ENCODE measurements at places on chromosomes 7 and 10.

GRCh38 chr10:120684226-120684625, 166.9 kb upstream of the WDR11 start:
- DNase-seq = no peak

GRCh38 chr7:159147246-159147645, 2.6 kb upstream of the VIPR2 start:
- no peak for DNase-seq

GRCh38 chr7:82172881-82173280, 270.7 kb downstream of the CACNA2D1 start:
- DNase-seq = no peak

DNA sequence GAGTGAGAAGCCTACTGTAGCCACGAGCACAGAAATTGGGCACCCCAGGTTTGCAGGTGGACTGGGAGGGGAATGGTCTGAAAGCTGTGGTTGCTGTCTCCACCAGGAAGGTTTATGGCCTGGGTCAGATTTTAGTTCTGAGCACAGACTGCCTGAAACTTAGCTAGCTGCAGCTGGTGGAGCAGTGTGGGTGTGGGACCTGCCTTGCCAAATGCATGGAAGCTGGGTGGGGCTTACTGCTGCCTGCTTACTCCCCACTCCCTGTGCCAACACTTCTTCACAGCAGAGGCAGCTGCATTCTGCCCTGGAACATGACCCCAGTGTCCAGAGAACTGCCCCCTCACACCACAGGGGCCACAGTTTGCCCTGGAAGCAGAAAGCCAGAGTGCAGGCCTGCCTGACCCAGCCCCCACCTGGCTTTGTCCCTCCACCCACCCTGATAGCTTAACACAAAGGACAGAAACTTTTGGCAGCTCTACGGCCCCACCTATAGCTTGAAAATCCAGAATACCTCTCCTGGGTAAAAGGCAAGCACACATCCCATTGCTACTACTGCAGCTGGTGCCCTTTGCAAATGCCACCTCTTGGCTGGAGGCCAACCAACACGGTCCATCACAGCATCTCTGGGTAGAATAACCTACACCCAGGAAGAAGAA, 281.6 kb downstream of the AGMO start:
- no peak for DNase-seq

GRCh38 chr10:47364911-47365310, 16.7 kb downstream of the RBP3 start:
- no peak for DNase-seq

DNA sequence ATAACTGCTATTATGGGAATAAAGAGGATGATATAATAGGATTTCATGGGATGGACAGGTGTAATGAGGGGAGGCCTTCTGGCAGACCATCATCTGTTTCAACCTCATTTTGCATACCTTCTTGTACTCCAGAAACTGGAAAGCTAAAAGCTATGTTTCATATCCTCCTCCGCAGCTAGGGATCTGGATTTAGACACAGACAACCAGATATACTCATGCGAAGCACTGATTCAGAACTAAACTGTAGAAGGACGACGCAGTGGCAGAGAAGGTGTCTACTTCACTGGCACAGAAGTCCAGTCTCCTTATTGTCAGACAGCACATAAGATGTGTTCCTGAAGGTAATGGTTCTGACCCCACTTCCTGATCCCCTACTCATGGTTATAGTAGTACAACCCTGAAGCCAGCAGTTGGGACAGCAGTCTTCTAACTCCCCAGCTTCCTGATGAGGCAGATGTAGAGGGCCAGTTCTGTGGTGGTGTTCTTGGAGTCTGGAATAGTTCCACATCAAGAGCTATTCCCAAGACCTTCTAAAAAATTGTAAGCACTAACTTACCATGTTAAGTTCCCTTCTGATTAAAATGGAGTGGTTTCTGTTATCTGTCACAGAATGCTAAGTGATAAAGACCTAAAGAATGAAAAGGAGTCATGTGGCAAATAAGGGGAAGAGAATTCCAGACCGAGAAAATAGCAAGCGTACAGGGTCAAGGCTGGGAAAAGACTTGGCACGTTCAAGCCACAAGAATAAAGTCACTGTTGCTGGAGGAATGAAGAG, 550.3 kb downstream of the GRM8 start:
- DNase-seq = no peak

GRCh38 chr10:130425881-130426435, 289.8 kb downstream of the GLRX3 start:
- DNase-seq = no peak

DNA sequence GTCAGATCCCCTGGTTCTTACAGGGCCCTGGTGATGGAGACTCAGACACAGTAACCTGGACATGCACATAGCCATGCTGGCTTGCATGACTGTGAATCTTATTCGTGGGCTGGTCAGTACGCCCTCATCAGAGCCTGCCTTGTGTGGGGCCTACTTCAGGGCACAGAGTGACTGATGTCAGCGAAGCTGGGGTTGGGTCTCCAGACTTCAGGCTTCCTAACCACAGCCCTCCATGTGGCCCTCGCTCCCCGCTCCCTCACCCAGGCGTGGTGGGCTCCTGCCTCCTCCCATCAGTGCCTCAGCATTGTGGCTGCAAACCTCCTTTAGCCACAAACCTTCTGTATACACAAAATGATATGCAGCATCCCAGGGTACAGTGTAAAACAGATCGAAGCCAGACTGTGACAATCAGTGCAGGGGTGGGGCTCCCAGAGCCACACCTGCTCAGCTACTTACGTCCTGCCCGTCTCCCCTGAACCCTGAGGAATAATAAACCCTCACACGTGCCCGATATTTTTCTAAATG, 7.1 kb upstream of the C10orf105 start:
- DNase-seq = no peak

DNA sequence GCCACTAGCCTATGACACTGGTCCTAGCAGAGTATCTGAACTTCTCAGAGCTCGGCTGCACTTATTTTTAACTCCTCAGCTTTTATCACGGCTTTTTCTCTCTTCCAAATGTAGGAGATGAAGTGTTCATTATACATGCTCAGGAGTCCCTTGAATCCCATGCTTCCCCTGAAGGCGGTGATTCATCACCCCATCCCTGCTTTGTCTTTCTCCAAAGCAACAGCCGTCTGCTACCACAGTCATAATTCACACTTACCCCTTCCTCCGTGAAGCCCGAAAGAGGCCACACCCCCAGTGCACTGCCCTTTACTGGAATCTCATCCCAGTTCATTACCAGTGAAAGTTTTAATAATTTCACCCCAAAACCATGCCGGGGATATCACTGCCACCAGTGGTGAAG, 301.5 kb upstream of the SHH start:
- DNase-seq = no peak

DNA sequence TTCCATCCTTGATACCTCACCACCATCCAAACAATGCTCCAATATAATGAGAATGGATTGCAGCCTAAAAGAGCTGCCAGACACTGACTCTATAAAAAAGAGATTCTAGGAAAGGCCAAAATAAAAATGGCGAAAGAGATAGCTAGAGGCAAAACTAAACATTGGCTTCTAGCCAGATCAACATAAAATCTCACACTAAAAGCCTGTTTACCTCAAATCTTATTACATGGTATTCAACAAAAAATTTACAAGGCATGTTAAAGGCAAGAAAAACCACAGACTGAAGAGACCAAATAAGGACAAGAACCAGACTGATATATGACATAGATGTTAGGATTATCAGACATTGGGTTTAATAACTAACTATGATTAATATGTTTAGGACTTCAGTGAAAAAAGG, 1127.0 kb downstream of the DNAJB9 start:
- DNase-seq = no peak

- DNase-seq = no peak
Measured at GRCh38 chr10:98310701-98311100, 42.7 kb upstream of the LOXL4 start.

GRCh38 chr10:48820231-48820630, 119.4 kb downstream of the LRRC18 start:
- DNase-seq = no peak

GRCh38 chr10:116697816-116698215, 44.5 kb downstream of the HSPA12A start:
- no peak for DNase-seq

DNA sequence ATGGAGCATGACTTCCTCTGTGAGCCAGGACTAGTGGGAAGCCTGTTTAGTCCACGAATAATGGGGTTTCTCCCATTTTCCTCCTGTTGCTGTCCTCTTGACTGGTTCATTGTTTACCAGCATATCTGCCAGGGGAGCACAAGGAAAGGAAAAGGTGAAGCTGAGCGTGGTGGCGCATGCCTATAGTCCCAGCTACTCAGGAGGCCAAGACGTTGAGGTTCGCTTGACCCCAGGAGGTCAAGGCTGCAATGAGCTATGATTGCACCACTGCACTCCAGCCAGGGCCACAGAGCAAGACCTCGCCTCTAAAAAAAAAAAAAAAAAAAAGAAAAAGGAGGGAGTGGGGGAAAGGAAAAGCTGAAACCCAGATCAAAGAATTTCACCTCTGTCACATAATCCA, 5.8 kb upstream of the IL2RA start:
- DNase-seq = no peak

GRCh38 chr10:504121-504611, 185.3 kb downstream of the DIP2C start:
- DNase-seq = no peak

- no peak for DNase-seq
Measured at GRCh38 chr10:113264333-113265131, 288.3 kb upstream of the HABP2 start.

DNA sequence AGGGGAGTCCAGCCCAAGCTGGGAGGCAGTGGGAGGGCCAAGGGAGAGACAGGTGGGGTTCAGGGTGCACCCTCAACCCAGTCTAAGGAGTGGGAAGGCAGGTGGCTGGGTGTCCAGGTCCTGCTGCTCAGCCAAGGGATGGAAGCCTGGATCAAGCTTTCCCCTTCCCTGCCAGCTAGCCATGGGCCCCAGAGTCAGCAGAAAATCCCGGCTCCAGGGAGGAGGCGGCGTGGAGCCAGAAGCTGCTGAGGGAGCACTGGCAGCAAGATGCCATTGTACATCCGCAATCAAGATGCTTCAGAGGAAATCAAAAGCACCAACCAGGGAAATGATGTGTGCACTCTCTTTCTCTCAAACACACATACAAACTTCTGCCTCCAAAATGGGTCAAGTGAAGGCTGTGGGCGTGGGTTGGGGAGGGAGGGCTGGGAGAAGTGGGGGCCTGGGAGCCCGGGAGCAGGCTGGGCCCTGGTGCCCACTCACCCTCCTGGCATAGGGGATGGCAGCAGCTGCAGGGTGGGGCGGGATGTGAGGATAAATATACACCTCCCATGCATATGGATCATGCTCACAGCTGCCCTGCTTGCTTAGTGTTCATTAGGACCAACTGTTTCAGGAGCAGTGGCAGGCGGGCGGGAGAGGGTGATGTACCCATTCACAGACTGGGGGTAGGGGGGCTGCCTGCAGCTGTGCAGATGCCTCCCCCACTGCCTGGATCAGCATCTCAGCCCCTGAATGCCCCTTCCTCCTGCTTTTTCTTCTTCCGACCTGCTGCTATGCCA, 24.2 kb downstream of the TRIM8 start:
- DNase-seq = no peak

GRCh38 chr10:110916554-110917346, 2.2 kb downstream of the BBIP1 start:
- no peak for DNase-seq

DNA sequence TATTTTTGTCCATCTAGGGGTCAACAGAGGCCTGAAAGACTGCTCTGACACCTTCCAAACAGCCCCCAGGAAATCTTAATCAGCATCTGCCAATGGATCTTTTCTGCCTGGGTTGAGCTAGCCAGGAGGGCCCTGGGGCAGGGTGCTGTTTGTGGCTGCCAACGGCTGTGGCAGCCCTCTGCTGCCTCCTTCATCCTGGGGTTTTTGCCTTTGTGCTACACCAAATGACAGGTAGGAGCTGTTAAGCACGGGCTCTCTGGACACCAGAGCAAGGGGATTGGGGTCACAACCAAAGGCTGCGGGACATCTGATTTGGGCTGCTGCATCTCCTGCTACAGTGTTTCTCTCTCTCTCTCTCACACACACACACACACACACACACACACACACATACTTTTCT, 2.0 kb upstream of the KIAA1217 start:
- DNase-seq = no peak

GRCh38 chr10:92993699-92994272, 66.8 kb upstream of the CYP26C1 start:
- no peak for DNase-seq

DNA sequence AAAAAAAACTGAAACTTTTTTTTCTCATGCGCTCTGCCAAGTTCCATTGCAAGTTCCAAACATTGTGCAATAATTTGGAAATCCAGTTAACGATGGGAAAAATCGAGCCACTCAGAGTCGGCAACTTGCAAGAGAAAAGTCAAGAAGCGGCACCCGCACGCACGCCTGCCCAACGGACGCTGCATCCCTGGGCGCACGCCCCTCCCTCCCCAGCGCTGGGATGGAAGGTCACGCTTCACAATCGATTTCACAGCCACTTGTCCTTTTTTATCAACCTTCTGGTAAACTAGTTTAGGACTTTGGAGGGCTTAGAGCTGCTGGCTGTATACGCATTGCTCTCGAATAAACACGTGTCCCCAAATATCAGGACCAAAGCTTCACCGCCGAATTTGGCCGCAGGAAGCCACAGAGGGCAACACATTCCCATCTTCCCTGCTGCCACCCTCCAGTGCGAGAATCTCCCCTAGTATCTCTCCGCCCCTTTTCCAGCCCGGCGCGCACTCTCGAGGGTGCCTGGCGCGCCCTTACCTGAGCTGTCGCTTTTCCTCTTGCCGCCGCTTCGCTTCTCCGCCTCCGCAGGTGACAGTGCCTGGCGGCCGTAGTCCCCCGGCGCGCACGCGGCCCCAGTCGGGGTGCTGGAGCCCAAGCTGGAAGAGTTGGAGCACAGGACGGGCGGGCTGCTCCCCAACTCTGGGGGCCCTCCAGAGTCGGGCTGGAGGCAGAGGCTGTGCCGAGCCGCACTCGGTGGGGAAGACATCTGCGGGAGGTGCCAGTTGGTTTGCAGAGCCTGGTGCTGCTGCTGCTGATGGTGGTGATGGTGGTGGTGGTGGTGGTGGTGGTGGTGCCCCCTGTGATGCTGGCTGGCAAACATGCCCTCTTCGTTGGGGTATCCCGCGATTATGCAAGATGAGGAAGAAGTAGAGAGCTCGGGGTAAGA, 857 bp downstream of the MEOX2 start:
- DNase-seq = no peak

- DNase-seq = no peak
Measured at GRCh38 chr10:75497997-75498883, 66.8 kb downstream of the LRMDA start.

DNA sequence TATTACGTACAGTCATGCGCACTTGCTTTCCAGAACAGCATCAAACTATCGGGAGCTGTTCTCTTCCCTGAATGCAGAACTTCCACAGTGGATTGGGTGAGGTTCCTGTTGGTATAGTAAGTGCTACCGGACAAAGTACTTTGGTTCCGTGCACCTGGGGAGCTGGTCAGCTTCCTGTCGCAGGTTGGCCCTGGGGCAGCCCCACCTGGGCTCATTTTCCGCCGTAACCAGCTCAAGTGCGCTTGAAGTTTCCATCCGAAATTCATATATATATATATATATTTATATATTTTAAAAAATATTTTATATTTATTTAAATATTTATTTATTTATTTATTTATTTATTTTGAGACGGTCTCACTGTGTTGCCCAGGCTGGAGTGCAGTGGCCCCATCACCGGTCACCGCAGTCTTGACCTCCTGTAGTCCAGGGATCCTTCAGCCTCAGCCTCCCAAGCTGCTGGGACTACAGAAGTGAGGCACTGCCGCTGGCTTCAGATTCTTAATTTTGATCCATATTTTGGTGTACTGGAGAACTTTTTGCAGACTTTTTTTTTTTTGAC, 6.5 kb downstream of the SCART1 start:
- no peak for DNase-seq

All from memory B cell (primary cell).